PC-3 (cell line): ENCODE measurements at places on chromosomes 3 and 15. TPM values are rescaled to one million over a fixed set of nuclear protein-coding genes. Genes with fewer than 3 reads are reported as not detected.

The FSIP1 gene
- total RNA-seq: 0.07 and 0.81 TPM in 2 replicates

The LDHAL6B gene
- total RNA-seq: not detected in 2 replicates

The CCR3 gene
- total RNA-seq: 0.22 TPM in 1 of 2 replicates, not detected in the other

The LRRC49 gene
- 7.7 and 13.6 TPM in 2 replicates for total RNA-seq

The RSRC1 gene
- total RNA-seq: 39.5 and 42.8 TPM in 2 replicates
